ENCODE measurements at places on chromosomes 3 and 15.

DNA sequence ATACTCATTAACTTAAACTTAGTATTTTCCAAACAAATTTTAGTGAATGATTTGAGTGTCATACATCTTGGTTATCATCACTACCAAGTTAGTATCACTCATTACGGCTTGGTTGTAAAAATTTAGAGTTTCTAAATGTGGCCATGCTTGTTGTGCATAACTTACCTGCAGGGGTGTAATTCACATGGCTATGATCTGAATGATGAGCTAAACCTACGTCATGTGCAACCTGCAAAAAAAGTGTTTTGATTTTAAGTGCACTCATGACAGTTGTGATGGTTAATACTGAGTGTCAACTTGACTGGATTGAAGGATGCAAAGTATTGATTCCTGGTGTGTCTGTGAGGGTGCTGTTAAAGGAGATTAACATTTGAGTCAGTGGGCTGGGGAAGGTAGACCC lies 17.6 kb upstream of the CLDN16 start:
- DNase-seq, result no peak

DNA sequence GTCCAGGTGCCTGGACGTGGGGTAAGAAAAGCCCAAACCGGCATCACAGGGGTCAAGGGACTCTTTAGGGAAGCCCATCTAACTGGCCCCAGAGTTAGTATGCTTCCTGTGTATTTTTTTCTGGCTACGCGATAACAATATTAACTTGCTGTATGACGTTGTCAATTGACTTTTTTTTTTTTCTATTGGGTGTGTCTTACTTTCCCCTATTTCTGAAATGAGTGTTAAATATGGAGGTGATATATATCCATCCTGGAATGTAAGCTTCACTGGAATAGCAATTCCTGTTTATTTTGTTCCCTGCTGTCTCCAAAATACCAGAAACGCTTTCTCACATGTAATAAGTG lies 598 bp upstream of the GMNC start:
- DNase-seq, result no peak

DNA sequence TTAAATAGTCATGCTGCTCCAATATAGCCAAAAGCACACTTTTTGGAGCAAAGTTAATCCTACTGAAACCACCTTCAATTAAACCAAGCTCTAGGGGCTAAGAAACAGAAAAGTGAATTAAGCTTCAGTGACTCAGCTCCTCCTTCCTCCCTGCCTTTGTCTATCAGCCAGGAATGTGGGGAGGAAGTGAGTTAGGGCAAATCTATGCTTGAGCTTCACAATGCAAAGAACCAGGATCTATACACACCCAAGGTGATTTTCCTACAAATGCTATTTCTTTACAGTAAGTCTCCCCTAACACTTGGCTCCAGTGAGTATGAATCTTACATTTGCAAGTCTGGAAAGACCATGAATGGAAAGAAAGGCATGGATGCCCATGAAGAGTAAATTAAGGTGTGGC lies 212.1 kb downstream of the P3H2 start:
- DNase-seq, result no peak

- DNase-seq, result peak; percentile 86
These were observed 663.7 kb downstream of the AGBL1 start for GRCh38 chr15:86743283-86743903.

DNA sequence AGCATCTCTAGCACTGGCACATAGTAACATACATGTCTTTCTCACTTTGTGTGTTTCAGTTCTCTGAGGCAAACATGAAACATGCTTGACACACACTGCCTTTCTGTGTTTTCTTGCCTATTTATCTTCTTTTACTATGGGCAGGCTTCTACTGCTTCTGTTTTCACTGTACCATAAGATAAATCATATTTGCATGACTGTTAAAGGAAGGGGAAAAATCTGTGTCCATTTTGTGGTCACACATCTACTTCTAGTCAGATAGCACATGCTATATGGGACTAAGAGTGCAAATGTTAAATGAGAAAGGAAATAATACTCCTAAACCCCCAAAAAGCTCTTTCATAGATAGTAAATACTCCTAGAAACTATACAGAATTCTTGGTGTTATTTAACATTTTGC lies 386.4 kb downstream of the ZBTB20 start:
- DNase-seq, result no peak

DNA sequence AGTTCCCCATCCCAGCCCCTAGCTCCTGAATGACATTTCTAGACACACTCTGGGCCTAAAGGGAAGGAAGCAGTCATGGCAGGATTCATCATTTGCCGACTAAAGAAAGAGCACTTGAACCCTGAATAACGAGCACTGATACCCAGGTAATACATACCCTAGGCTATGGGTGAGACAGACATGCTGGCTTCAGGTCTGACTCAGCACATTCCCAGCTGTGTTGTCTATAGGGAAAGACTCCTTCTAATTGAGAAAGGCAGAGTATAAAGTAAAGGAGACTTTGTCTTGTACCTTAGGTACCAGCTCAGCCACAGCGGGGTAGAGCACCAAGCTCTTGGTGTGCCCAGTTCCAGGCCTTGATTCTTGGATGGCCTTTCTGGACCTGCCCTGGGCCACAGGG lies 870.5 kb downstream of the PDCD6IP start:
- no peak for DNase-seq

DNA sequence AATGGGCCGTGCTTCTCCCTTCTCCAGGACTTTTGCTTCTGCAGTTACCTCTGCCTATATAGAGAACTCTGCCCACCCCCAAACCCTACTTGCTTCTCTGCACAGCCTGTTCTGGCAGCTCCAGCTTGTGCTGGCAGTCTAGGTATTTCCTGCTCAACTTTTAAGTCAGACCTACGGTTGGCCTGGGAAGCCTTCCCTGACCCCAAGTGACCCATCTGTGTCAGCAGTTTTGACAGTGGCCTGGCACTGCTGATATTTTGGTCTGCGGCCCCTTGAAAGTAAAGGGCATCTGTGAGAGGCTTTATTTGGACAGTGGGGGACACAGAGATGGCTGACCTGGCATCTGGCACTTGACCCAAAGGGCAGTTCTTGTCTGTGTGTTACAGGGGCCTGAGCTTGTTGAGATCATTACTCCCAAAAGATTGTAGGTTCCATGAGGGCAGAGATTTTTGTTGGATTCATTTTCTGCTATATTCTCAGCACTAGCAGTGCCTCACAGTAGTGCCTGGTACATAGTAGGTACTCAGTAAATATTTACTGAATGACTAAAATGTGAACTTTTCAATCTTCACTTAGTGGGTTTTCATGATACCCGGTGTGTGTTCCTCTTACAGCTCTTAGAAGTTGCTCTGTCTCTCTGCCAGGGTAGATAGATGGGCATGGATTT lies 55.2 kb upstream of the TRAK1 start:
- no peak for DNase-seq

DNA sequence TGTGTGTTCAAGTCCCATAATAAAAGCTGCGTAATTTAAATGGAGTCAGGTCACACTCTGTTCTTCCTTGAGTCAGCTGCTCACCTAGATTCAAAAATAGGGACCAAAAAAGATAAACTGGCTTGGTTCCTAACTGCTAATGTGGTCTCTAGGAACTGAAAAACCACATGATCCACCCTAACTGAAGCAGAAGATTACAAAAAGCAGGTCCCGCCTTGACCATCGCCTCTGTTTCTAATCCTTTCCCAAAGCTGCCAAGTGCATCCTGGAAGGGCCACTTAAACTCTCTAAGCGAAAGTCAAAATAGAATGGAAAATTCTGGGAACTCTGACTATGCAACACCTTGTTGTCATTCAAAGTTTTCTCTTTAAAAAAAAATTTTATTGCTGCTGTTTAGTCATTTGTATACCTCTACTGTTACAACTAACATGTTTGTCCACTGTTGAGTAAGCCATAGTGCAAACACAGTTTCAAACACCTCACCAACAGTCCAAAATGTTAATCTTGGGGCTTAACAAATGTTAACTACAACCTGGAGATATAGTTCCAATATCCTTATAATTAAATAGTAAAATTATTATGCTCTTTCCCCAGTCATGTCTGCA lies 88.9 kb upstream of the THBS1 start:
- DNase-seq, result no peak

GRCh38 chr3:127717357-127718244 lies 44.8 kb downstream of the ABTB1 start:
- no peak for DNase-seq

DNA sequence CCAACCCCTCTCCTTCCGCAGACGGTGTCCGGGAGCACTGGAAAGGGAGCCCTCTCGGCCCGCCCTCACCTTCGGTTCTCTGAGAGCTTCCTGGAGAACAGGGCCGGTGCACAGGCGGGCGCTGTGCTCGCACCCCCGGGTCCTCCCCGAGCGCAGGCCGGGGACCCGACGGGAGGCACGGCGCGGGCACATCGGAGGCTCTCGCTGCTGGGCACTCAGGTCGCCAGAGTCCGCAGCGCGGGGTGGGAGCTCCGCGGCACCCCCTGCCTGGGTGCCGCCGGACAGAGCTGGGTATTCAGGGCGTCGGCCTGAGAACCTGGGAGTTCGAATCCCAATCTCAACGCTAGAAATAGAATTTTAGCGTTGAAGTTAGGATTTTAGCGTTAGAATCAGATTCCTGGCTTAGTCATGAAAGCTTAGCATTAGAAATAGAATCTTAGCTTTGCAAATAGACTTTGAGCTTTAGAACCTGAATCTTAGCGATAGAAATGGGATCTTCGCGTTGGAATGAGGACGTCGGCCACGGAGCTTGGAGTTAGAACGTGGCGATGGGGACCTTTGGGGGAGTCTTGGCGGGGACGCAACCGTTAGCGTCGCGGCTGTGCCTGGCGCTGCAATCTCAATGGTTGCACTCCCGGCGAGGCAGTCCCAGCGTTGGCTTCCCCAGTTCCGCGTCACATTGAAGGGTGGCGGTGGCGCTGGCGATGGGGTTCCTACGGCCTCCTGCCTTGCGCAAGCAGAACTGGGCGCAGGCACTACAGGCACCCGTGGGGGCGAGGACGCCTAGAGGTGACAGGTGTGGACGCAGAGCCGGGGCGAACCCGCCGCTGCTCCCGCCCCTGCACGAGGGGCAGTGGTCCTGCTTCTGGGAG lies 549 bp downstream of the TRH start:
- DNase-seq, result no peak

DNA sequence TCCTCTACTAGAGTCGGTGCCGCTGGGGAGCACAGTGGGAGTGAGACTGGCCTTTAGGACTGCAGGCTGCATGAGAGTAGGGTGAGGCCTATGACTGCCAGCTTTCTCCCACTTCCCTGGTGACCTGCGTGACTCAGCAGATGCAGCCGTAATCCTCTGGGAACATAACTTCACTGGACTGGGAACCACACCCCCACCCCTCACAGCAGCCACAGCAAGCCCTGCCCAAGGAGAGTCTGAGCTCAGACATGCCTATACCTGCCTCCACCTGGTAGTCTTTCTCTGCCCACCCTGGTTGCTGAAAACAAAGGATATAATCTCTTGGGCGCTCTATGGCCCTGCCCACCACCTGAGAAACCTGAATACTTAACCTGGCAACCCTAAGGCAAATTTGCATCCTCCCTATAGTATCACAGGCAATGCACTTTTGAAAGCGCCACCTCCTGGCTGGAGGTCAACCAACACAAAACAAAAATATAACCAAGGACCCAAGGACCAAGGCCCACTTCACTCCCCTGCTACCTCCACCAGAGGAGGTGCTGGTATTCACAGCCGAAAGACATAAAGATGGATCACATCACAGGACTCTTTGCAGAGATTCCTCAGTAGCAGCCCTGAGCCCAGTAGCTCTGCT lies 308.9 kb downstream of the CTNNB1 start:
- no peak for DNase-seq

- no peak for DNase-seq
These were observed 7.3 kb downstream of the RAB27A start for GRCh38 chr15:55282284-55282833.

GRCh38 chr3:152402695-152403451 lies 134.1 kb downstream of the MBNL1 start:
- no peak for DNase-seq

DNA sequence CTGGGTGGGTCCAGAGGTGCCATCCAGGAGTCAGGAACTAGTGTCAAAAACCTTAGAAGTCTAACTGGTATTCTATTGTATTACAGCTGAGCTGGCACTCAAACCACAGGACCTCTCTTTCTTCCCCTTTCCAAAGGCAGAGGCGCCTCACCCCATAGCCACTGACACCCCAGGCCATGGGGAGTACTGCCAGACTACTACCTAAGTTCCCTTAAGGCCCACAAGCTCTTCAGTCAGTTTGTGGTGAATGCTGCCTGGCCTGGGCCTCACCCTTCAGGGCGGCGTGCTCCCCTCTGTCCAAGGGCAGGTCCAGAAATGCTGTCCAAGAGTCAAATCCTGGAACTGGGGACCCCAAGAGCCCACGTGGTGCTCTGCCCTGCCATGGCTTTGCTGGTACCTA lies 43.0 kb upstream of the FGF7 start:
- DNase-seq, result no peak

DNA sequence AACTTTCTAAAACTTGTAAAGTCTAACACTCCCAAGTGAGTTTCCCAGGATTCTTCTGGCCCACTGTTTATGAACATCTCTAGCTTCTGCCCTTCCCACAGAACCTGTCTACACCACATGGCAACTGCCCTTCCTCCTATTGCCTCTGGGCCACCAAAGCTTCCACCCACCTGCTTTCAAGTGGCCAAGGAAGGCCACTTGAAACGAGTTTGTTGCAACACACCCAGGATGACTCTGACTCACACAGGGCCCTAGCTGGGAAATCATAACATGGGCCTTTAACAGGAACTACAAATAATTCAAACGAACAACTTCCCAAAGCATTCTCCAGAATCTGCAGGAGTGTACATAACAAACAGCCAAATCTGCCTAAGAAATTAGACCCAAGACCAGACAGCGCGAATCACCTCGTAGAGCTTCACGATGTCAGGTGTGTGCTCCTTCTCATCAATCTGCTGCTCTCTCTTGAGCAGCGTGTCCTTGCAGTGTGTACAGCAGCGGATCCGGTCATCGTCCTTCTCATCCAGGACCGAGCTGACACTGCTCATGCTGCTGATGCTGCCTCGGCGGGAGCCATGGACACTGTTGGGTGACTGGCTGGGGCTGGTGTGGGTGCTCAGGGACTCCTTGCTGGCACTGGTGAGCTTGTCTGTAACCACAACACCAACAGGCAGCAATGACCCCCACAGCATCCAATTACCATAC lies 16.8 kb downstream of the RBSN start:
- DNase-seq, result no peak

- no peak for DNase-seq
These were observed 28.3 kb downstream of the C3orf20 start for GRCh38 chr3:14703128-14703750.

GRCh38 chr15:96345560-96346399 lies 15.3 kb downstream of the NR2F2 start:
- no peak for DNase-seq

DNA sequence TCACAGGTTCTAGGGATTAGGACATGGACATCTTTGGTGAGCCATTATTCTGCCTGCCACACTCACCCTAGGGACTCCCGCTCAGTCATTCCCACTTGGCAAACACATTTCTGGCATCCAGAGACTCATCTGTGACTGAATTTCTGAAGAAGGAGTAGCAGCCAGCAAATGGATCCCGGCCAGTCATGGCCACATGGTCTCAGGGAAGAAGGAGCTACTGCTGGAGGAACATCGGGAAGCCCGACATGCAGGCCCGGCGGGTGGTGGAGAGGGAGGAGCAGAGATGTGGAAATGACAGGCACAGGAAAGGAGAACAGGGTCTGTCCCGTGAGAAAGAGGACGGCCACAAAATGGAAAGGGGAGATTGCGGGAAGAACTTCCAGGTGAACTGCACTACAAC lies 65.4 kb downstream of the SEMA5B start:
- no peak for DNase-seq

- no peak for DNase-seq
These were observed 311.5 kb downstream of the ULK4 start for GRCh38 chr3:41650406-41650805.

Data from Karpas-422 (cell line).